Endodermal cell (in vitro differentiated cells): ENCODE measurements at places on chromosomes 11 and 22. TPM values are rescaled to one million over a fixed set of nuclear protein-coding genes. Genes with fewer than 3 reads are reported as not detected.

OR10S1 gene
- total RNA-seq, result not detected in 3 replicates

VPREB1 gene
- total RNA-seq, result not detected in 3 replicates

DNA sequence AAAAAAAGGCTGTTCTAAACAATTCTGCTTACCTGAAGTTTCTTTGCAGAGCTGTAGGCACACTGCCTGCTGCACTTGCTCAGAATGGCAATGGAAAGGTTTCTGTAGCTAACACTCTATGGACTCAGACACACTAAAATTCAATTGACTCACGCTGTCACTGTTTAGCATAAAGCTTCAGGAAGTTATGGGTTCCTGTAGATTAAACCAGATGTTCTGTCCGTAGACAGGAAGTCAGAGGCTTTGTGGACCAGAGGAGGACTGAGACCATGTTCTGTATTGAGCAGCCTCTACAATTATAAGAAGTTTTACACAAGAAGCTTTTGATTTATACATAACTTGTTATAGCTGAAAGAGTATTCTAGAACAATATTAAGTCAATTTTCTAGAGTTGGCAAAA lies 70.4 kb downstream of the GLYATL1 start:
- no peak overlapping the region for H3K27ac ChIP-seq
- no peaks in the 10 kb centered on the region for H3K36me3 ChIP-seq
- H3K27me3 ChIP-seq, result no peaks in the 10 kb centered on the region
- DNase-seq, result no peak

DNA sequence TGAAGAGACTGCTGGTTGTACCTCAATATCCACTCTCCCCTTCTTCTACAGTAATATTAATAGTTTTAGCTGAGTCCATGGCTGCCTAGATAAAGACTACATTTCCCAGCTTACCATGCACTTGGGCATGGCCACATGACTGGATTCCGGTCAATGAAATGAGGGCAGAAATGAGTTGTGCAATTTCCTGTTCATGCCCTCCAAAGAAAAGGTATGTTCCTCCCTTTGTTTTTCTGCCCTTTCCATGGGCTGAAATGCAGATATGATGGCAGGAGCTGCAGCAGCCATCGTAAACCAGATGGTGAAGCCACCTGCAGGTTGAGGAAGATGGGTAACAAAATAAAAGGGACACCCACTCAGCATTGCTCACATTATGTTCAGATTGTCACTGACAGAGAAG lies 15.3 kb upstream of the ELFN2 start:
- H3K27me3 ChIP-seq, result no peaks in the 10 kb centered on the region
- no peak overlapping the region for H3K27ac ChIP-seq
- DNase-seq, result no peak
- no peaks in the 10 kb centered on the region for H3K36me3 ChIP-seq

GRCh38 chr11:116544721-116545120 lies 228.1 kb downstream of the BUD13 start:
- peak; percentile 10 for DNase-seq
- peaks cover 14% of the 10 kb centered on the region for H3K27me3 ChIP-seq

RIBC2 gene
- total RNA-seq, result 2.2 to 16.1 TPM (median 15.2 TPM) in 3 replicates

DNA sequence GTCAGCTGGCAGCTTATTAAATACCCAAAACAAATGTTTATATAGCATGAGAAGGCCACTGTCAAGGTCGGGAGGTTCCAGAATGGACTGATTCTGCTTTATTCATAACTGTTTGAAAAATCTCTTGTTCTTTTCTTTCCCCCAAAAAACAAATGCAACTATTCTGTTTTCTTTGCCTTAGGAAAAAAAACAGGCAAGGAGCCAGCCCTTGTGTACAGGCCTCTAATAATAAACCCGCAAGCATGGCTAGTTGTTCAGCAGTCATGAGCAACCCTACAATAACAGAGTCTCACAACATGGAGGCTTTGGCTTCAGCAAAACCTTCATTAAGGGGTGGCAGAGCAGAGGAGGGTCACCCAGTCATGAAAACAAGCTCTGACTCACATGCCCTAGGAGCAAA lies 191.7 kb downstream of the KIRREL3 start:
- no peak for DNase-seq
- H3K4me1 ChIP-seq, result no peaks in the 10 kb centered on the region
- H3K4me3 ChIP-seq, result no peak overlapping the region
- H3K27ac ChIP-seq, result no peak overlapping the region

DNA sequence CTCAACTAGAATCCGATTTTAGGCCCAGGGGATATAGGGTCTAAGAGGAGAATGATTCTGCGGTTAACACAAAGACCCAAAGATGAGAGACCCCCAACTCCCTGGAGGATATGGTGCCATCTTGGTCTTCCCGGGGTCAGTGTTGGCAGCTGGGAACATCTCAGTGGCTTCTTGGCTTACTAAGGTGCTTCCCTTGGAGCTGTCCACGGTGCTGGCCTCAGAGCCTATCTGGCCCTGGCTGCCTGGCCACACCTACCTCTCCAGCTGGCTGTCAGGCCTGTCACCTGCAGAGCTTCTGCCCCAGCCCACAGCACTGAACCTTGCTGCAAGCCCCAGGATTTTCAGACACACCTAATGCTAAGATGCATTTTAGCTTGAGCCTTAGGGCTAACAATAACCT lies 70.7 kb upstream of the THY1 start:
- H3K27me3 ChIP-seq, result peaks cover 30% of the 10 kb centered on the region
- peaks cover 3% of the 10 kb centered on the region for H3K4me1 ChIP-seq
- DNase-seq, result peak; percentile 97
- H3K27ac ChIP-seq, result no peak overlapping the region

GRCh38 chr11:117171404-117172061 lies 7.0 kb upstream of the SIDT2 start:
- peaks cover 79% of the 10 kb centered on the region for H3K36me3 ChIP-seq
- H3K4me3 ChIP-seq, result no peak overlapping the region
- H3K27ac ChIP-seq, result peak overlapping the region; percentile 4

GRCh38 chr22:35085621-35086020 lies 19.7 kb downstream of the ISX start:
- no peak overlapping the region for H3K4me3 ChIP-seq
- H3K27ac ChIP-seq, result no peak overlapping the region
- no peaks in the 10 kb centered on the region for H3K36me3 ChIP-seq
- DNase-seq, result peak; percentile 19
- no peaks in the 10 kb centered on the region for H3K4me1 ChIP-seq
- H3K27me3 ChIP-seq, result no peaks in the 10 kb centered on the region

FDXACB1 gene
- total RNA-seq, result 1.0 to 2.7 TPM (median 2.6 TPM) in 3 replicates
